ENCODE measurements at places on chromosomes 16 and 17.

DNA sequence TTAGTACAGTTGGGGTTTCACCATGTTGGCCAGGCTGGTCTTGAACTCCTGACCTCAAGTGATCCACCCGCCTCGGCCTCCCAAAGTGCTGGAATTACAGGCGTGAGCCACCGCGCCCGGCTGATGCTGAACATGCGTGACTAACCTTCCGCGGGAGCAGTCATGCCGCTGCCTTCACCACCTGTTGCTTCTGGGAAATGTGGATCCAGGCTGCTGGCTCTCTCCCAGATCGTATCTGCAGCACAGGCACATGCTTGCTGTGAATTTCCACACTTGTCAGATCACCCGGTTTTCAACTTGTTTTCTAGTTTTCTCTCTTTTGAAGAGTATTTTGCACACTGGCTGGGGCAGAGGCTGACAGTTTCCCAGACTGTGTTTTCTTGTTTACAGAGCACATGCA is 97.9 kb downstream of the ADCY9 start:
- no peak for DNase-seq

DNA sequence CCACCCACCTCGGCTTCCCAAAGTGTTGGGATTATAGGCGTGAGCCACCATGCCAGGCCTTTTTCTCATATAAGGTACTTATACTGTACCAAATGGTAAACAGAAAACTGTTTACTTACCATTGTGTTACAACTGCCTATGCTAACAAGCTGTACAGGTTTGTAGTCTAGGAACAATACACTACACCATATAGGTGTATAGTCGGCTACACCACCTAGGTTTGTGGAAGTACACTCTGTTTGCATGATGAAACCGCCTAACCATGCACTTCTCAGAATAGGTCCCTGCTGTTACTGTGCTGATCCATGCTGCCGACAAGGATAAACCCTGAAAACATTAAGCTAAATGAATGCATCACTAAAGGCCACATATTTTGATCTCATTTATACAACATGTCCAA is 18.9 kb downstream of the DNAJA2 start:
- no peak for DNase-seq

DNA sequence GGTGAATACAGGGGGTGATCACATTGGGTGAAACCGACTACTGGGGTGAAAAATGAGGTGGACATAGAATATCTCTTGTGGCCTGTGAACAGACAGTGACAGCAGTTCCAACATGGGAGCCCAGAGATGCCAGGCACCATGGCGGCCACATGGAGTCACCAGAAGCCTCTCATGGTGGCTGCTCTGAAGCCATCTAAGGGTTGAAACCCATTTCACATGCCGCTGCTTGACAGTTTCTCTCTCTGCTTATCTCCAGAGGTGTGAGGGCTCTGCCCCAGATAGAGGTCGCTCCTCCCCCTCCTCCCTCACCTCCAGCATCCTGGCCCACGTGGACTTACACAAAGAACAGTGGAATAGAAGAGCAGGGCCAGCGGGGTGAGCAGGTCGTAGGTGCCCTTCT is 37.9 kb upstream of the PIK3R6 start:
- DNase-seq = no peak

DNA sequence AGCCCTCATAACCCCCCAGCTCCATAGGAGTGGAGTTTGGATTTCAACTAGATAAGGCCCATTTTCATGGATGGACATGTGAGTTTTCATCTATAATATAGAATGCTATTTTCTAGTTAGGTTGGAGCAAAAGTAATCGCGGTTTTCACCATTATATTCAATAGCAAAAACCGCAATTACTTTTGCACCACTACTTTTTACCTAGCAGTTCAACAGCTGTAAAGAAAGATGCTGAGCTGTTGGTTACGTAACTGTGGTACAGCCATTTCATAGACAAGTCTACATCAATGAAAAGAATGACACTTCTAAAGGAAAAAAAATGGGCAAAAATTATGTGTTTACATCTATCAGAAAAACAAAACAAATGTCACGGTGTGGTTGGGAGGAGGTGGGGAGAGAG is 507.7 kb downstream of the MAF start:
- DNase-seq = no peak

DNA sequence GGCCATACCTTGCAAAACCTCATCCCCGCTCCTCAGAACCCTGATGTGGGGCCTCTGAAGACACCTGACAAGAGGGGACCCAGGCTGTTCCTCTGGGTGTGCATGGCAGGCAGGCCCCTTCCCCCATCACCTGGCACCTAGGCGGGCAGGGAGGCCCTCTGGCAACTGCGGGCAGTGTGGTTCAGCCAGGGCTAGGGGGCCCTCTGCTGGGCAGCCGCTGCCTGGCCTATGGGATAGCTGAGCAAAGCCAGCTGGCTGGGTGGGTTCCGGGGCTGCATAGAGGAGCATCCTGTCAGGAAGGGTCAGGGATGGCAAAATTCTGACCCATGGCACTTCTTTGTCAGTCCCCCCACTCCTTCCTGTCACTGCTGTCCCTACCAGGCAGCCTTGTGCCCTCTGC is 228.7 kb upstream of the ASIC2 start:
- peak; percentile 15 for DNase-seq

DNA sequence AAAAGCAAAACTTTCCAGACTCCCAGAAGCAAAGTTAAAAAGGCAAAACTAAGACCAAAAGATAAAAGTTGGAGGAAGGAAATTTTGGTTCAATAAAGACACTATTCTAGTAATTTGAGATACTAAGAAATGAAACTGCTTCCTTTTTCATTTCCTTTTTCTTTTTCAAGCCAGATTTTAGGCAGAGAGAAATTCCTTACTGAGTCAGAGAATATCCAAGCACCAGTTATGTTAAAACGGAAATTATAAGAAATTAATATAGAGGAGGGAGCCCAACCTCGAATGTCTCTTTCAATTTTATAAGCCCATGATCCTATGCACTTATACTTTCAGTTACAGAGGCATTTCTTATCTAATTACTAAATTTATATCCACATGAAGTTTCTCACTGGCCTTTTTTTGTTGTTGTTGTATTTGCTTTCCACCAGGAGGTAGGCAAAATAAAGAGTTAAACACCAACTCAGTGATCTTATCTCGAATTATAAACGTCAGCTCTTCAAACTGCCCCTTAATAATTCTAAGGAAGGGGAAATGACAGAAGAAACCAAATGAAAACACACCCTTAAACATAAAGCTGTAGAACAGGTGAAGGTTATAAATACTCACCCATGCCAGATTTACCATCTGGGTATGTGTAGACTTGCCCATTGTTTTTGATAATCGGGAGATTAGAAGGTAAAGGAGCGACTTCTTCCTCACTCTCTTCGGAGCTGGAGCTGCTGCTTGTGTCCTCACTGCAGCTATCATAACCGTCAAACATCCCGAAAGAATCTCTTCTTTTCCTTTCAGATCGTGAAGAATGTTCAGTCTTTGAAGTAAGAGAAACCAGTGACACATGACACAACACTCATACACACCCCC is 35.2 kb downstream of the MBTD1 start:
- no peak for DNase-seq

DNA sequence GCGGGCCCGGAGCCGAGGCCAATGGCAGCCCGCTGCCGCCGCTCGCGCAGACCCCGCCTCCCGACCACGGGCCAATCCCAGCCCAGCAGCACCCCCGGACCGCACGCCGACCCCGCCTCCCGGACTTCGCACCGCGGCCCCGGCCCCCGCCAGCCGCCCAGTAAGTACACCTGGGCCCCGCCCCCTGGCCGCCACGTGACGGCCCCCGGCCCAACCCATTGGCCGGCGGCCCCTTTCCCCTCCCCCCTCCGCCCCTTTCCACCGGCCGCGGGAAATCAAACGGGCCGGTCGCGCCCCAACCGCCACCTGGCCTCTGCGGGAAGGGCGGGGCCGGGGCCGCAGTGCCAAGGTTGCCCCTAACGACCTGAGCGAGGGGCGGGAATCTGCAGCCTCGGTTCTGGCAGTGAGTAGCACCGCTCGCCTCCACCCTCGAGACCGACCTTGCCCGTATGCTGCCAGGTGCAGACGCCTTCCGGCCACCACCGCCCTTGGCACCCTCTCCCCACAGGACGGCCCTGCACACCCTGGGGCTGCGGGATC is at the start of gene YBX2:
Gene YBX2, minus strand, starts transcription at position 26 of the 540 bp plus-strand sequence. CDS start 139 bp downstream, outside the sequence.
- peak; percentile 82 for DNase-seq

- DNase-seq = peak; percentile 85
Observed at GRCh38 chr17:38870259-38871165, 654 bp downstream of the LASP1 start.

DNA sequence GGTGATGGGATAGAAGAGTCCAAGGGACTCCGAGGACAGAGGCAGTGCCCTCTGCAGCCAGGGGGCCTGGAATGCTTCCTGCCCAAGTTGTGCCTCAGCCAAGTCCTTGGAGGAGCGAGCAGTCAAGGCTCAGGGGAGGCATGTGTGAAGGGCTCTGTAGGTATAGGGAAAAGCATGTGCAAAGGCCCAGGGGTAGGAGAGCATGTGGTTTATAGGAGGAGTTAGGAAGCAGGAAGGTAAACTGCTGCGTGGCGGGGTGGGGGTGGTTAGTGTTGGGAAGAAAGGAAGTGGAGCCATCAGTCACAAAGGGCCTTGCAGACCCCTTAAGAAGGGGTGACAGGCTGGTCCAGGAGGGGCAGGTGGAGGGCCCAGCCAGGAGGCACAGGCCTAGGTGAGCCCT is 7.2 kb downstream of the POLR3E start:
- DNase-seq = no peak

DNA sequence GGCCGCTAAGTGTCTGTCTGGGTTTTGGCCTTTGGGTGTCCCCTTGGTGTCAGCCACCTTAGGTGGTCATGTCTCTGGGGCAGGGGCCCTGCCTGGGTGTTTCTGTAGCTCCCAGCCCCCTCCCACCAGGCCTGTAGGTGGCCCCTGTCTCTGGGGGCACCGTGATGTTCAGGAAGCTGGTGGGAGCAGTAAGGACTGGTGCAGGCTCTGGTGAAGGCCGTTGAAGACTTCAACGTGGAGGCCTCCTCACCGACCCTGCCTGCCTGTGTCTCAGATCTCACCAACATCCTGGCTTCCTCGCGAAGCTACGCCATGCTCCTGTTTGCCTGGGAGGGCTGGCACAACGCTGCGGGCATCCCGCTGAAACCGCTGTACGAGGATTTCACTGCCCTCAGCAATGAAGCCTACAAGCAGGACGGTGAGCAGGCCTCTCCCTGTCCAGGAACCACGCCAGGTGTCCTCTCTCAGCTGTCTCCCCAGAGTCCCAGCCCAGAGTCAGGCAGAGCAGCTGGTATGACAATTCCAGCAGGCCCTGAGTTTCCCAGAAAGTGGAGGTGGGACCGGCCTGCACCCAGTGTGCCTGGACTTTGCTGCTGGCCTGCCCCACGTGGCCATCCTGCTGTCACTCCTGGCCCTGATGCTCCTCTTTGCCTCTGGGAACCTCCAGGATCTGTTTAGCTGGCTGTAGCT is 2.8 kb downstream of the ACE start:
- DNase-seq = no peak

GRCh38 chr16:11582157-11582814 is 4.4 kb downstream of the LITAF start:
- DNase-seq = no peak

GRCh38 chr17:82086941-82087906 is 10.8 kb downstream of the FASN start:
- no peak for DNase-seq

GRCh38 chr17:47982645-47983390 is 11.9 kb downstream of the CDK5RAP3 start:
- DNase-seq = no peak

- peak; percentile 14 for DNase-seq
Observed at GRCh38 chr16:56728980-56729734, 772 bp upstream of the NUP93 start.

DNA sequence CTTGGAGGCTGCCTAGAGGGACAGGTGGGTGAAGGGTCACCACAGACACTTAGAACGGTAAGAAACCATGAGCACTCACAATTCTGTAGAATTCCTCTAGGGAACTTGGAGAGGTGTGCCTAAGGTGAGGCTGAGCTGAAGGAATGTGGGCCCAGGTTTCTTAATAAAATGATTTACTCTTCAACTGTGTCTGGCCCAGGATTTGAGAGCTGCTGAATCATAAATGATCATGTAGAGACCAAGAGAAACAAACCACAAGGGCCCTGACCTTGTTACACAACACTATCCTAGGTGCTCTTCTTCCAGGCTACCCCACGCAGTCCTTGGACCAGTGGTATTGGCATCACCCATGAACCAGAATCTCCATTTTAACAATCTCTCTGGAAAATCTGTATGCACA is 27.7 kb downstream of the ZNF18 start:
- no peak for DNase-seq

DNA sequence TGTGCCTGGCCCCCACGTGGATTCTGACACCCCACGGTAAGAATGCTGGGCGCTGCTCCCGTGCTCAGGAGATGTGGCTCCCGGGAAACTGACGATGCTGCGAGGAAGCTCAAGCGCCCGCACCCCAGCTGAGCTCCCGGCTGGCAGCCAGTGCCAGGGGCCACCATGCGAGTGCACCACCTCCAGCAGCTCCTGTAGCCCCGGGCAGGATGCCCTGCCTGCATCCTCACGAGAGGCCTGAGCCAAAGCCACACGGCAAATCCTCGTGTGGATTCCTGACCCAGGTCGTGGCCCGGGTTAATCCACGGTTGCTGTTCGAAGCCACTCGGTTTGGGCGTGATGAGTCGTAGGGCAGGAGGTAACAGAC is 11.6 kb upstream of the DPEP1 start:
- DNase-seq = no peak

DNA sequence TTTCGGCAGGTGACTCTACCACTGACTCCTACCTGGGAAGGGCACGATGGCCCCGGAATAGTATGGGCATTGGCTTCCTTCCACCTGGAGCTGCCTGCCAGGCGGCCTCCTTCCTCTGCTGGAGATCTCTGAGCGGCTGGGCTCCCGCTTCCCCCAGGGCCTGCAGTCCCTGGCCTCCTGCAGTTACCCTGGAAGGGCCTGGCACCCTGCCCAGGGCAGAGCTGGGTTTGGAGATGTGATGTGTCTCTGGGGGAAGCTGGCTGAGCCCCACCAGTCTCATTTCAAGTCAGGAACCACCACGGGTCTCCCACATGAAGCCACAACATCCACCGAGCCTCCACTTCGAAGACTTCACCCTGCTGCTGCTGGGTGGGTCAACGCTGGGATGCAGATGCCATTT is 97.9 kb downstream of the IRF8 start:
- DNase-seq = no peak

All from activated CD8-positive, alpha-beta T cell treated with anti-CD3 and anti-CD28 coated beads for 36 hours (primary cell).